Lower lobe of right lung (tissue), 2 donors: ENCODE measurements at places on chromosomes 5 and 9. TPM values are rescaled to one million over a fixed set of nuclear protein-coding genes. Genes with fewer than 3 reads are reported as not detected.

Gene EXD3
- total RNA-seq = 25.2 TPM

Gene IFNA13
- 1.1 TPM for total RNA-seq

Gene SLC34A3
- total RNA-seq = not detected

Gene PCDHA13
- total RNA-seq = 0.97 TPM

Gene PLPP6
- 5.3 TPM for total RNA-seq

Gene LHX6
- total RNA-seq = 8.1 TPM

DNA sequence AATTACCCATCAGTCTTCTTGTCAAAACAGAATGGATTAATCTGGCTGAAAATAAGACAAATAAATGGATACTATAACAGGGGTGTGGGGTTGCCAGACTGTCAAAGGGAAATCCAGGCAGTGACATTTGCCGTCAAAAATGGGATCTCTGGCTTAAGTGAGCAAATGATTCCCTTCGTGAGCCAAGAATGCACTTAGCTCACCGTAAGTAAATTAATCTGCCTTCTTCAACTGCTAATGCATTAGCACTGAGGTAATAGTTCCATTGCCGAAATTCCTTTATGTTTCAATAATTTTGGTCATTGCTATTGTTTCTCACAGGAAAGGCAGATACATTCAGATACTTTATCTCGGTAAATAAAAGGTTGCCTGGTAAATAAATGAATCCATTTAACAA is 377.8 kb downstream of the KIAA0825 start:
- H3K36me3 ChIP-seq = no peaks in the 10 kb centered on the region
- H3K27me3 ChIP-seq = no peaks in the 10 kb centered on the region
- DNase-seq = no peak
- H3K4me3 ChIP-seq = no peak overlapping the region

GRCh38 chr5:176560364-176560763 is 11.2 kb downstream of the CDHR2 start:
- DNase-seq = no peak
- peaks cover 10% of the 10 kb centered on the region for H3K27me3 ChIP-seq
- H3K4me3 ChIP-seq = no peak overlapping the region
- H3K36me3 ChIP-seq = no peaks in the 10 kb centered on the region
- no peak overlapping the region for H3K27ac ChIP-seq

DNA sequence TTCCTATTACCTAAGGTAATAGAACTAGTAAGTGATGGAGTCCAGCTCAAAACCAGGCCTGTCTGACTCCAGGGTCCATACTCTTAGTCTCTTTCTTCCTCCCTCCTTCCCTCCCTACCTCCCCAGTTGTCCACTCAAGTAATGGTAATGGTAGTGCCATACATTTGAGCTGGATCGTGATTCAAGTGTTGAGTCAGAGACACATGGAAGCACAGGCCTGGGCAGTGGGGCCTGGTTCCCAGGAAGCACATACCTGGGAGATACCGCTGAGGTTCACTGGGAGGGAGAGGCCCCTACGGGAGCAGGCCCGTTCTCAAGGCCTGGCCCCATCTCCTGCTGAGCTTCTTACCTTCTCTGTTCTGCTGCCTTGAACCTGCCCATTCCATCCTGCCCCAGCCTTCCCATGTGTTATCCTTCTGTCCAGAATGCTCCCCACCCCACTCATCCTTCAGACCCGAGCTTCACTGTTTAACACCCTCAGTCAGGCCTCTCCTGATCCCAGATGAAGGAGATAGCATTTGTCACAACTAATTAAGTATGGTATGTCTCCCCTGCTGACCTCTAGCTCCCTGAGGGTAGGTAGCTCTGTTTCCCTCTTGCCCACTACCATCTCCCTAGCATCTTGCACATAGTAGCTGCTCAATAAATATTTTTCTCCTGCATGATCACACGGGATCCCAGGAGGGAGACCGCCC is 13.8 kb downstream of the URM1 start:
- DNase-seq = no peak
- no peaks in the 10 kb centered on the region for H3K27me3 ChIP-seq
- no peak overlapping the region for H3K27ac ChIP-seq
- no peak overlapping the region for H3K4me3 ChIP-seq
- peaks cover 84% of the 10 kb centered on the region for H3K36me3 ChIP-seq

GRCh38 chr5:178502401-178503100 is 87.6 kb downstream of the COL23A1 start:
- no peaks in the 10 kb centered on the region for H3K27me3 ChIP-seq
- no peaks in the 10 kb centered on the region for H3K36me3 ChIP-seq
- no peaks in the 10 kb centered on the region for H3K4me1 ChIP-seq
- H3K4me3 ChIP-seq = no peak overlapping the region
- H3K27ac ChIP-seq = no peak overlapping the region

GRCh38 chr9:121574774-121575519 is 75.3 kb upstream of the GGTA1 start:
- no peaks in the 10 kb centered on the region for H3K27me3 ChIP-seq
- H3K4me3 ChIP-seq = no peak overlapping the region
- no peaks in the 10 kb centered on the region for H3K4me1 ChIP-seq
- no peak for DNase-seq
- H3K27ac ChIP-seq = no peak overlapping the region
- H3K36me3 ChIP-seq = no peaks in the 10 kb centered on the region

- H3K27me3 ChIP-seq = no peaks in the 10 kb centered on the region
- no peaks in the 10 kb centered on the region for H3K4me1 ChIP-seq
- no peaks in the 10 kb centered on the region for H3K36me3 ChIP-seq
- DNase-seq = no peak
These were observed 1026.1 kb upstream of the DMAC1 start for GRCh38 chr9:8825585-8826147.

DNA sequence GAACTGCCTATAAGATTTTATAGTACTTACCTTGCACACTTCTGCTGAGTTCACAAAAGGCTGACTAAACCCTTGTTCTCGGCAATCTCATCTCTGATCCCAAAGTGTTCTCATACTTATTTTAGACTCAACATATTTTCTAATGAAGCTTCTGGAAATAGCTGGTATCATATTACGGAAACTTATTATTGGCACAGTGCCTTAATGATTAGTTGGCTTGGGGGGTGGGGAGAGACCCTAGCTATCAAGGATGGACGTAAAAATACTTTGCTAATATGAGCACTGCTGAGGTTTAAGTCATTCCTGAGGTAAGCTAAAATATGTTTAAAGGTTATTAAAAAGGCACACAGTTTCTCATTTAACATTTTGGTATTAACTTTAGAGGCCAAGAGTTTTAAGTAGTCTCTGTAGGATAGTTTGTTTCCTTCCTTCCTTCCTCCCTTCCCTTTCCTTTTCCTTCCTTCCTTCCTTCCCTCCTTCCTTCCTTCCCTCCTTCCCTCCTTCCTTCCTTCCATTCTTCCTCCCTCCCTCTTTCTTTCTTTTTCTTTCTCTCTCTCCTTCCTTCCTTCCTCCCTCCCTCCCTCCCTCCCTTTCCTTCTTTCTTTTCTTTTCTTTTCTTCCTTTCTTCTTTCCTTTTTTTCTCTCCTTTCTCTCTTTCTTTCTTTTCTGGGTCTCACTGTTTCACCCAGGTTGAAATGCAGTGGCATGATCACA is 31.5 kb downstream of the ZSWIM6 start:
- no peak overlapping the region for H3K27ac ChIP-seq
- no peaks in the 10 kb centered on the region for H3K36me3 ChIP-seq
- no peak overlapping the region for H3K4me3 ChIP-seq
- H3K27me3 ChIP-seq = no peaks in the 10 kb centered on the region
- H3K4me1 ChIP-seq = peaks cover 13% of the 10 kb centered on the region
- no peak for DNase-seq

DNA sequence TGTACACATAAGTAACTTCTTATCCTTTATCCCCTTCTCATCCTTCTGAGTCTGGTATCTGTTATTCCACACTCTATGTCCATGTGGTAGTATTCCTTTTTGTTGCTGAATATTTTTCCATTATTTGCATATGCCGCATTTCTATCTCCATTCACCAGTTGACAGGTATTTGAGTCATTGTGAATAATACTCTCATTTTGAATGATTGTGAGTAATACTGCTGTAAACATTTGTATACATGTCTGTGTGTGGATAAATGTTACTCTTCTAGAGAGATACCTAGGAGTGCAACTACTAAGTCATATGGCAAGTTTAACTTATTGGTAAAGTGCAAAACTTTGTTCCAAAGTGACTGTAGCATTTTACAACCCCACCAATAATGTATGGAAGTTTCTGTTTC is 15.6 kb downstream of the RIC1 start:
- H3K36me3 ChIP-seq = no peaks in the 10 kb centered on the region
- no peak overlapping the region for H3K27ac ChIP-seq
- H3K27me3 ChIP-seq = no peaks in the 10 kb centered on the region
- H3K4me1 ChIP-seq = peaks cover 6% of the 10 kb centered on the region
- DNase-seq = no peak
- no peak overlapping the region for H3K4me3 ChIP-seq

GRCh38 chr9:131965841-131966240 is 113.8 kb downstream of the MED27 start:
- no peaks in the 10 kb centered on the region for H3K4me1 ChIP-seq
- no peak overlapping the region for H3K4me3 ChIP-seq
- no peaks in the 10 kb centered on the region for H3K27me3 ChIP-seq
- H3K27ac ChIP-seq = no peak overlapping the region
- no peaks in the 10 kb centered on the region for H3K36me3 ChIP-seq
- DNase-seq = no peak

- no peaks in the 10 kb centered on the region for H3K27me3 ChIP-seq
- no peak overlapping the region for H3K4me3 ChIP-seq
- no peaks in the 10 kb centered on the region for H3K4me1 ChIP-seq
- H3K27ac ChIP-seq = no peak overlapping the region
- no peaks in the 10 kb centered on the region for H3K36me3 ChIP-seq
- DNase-seq = no peak
These were observed 111.3 kb downstream of the FER start for GRCh38 chr5:108858959-108859358.

GRCh38 chr5:172595596-172596455 is 45.2 kb upstream of the NEURL1B start:
- no peaks in the 10 kb centered on the region for H3K4me1 ChIP-seq
- no peaks in the 10 kb centered on the region for H3K36me3 ChIP-seq
- H3K4me3 ChIP-seq = no peak overlapping the region
- DNase-seq = no peak

DNA sequence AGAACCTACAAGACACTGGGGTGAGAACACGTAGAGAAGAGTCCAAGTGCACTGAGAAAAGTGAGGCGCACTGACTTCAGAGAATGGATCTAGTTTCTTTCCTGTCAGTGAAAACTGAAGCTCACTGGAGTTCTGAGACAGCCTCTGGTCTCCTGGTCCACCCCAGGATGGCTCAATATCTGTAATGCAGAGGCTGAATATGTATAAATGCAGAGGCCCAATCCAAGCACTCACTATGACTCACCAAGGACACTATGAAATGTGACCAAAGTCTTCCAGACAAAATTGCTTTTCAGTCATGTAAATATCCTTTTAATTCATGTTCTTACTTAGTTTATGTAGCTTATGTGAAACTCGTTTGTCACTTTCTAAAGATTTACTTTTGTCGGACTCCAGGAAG is 53.8 kb downstream of the NFIB start:
- H3K27me3 ChIP-seq = no peaks in the 10 kb centered on the region
- no peak overlapping the region for H3K4me3 ChIP-seq
- no peak for DNase-seq
- peaks cover 45% of the 10 kb centered on the region for H3K4me1 ChIP-seq

DNA sequence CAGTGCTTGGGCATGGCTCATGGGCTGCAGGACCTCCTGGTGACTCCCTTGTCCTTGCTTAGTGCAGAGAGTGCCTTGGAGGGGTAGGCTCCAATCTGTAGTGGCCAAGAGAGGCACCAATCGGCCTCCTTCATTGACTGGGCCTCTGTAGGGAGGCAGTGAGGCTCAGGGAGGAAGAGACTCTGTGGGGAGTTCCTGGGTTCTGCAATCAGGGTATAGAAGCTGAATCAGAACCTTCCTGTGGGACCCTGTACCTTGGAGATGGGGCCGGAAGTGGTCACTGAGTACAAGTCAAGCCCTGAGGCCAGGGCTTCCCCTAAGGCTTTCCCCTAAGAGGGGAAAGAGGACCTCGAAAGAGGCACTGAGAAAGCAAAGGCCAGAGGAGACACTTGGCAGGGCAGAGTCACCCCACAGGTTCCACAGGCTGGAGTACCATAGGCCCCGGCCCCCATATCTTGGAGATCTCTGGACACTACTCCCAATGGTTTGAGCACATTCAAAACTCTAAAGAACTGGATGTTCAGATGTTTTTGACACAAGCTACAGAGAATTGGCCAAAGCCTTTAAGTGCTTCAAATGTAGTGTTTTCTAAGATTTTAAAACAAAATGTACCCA is 190.5 kb downstream of the HSPA4 start:
- H3K27me3 ChIP-seq = no peaks in the 10 kb centered on the region
- DNase-seq = no peak
- no peaks in the 10 kb centered on the region for H3K36me3 ChIP-seq
- H3K4me3 ChIP-seq = no peak overlapping the region

DNA sequence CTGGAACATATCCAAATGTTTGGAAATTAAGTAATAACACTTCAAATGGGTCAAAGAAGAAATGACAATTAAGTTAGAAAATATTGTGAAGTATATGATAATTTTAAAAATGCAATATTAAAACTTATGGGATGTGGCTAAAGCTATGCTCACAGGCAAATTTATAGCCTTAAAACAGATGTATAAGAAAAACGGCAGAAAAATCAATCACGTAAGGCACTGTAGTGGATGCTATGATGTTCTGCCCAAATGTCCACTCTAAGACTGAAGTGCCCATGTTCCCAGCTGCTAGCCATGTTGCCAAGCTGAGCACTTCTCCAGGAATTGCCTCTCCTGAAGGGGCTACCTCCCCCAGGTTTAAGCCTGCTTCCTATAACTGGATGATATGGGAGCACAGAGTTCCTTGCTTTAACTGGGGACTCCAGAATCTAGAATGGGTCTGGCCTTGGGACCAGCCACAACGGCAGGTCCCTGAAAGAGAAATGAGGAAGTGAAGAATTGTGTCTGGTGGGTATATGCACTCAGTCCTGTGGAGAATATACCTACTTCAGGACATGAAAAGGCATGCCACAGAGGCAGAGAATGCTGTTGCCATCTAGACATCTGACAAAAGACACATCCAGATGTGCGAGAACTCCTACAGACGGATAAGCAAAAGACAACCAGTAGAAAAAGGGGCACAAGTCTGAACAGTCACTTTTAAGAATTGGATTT is 78.2 kb upstream of the RXRA start:
- H3K4me1 ChIP-seq = peaks cover 6% of the 10 kb centered on the region
- H3K27me3 ChIP-seq = peaks cover 4% of the 10 kb centered on the region
- no peak overlapping the region for H3K27ac ChIP-seq
- H3K4me3 ChIP-seq = no peak overlapping the region
- no peak for DNase-seq

- H3K4me3 ChIP-seq = no peak overlapping the region
- H3K27me3 ChIP-seq = no peaks in the 10 kb centered on the region
- DNase-seq = no peak
- H3K4me1 ChIP-seq = no peaks in the 10 kb centered on the region
- H3K36me3 ChIP-seq = no peaks in the 10 kb centered on the region
These were observed 1026.3 kb downstream of the TAF11L14 start for GRCh38 chr5:18660511-18660910.

DNA sequence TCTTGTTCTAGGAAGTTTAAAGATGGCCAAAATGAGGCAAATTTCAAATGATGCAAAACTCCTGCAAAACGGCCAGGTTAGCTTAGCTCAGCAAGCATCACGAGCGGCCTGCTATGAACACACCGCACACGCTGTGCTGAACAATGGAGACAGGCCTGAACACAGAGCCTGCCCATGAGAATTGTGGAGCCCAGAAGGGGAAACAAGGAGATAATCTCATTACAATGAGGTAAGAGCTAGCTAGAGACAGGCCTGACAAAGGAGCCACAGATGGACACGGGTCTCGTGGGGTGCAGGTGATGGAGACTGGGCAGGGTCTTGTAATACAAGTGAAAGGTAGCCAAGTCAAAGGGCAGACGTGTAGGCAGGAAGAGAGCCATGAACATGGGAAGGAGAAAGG is 50.2 kb downstream of the PSMB7 start:
- peaks cover 27% of the 10 kb centered on the region for H3K36me3 ChIP-seq
- H3K27ac ChIP-seq = no peak overlapping the region
- H3K4me3 ChIP-seq = no peak overlapping the region
- DNase-seq = no peak
